Memory B cell (primary cell): ENCODE measurements at places on chromosomes 4 and X.

GRCh38 chrX:102767287-102767686 lies 46.7 kb downstream of the GPRASP3 start:
- DNase-seq = no peak

- no peak for DNase-seq
These were observed 131.4 kb downstream of the KLHL13 start for GRCh38 chrX:117985241-117985640.

DNA sequence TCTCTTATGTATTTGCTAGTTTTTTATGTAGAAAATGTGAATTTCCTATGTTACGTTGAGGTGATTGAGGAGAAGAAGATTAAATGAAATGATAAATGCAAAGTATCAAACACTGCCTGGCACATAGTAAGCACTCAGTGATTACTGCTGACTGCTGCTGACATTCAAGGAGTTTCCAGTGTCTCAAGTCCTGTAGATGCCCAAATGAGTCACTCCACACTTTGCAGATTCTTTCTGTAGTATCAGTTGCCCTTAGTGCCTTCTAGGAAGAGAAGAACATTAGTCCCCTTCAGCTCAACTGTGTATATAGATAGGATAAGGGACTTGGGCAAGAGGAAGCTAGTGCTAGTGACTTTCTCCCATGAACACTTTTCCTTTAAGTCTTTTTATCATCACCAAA lies 240.5 kb upstream of the TEX13A start:
- DNase-seq = no peak

DNA sequence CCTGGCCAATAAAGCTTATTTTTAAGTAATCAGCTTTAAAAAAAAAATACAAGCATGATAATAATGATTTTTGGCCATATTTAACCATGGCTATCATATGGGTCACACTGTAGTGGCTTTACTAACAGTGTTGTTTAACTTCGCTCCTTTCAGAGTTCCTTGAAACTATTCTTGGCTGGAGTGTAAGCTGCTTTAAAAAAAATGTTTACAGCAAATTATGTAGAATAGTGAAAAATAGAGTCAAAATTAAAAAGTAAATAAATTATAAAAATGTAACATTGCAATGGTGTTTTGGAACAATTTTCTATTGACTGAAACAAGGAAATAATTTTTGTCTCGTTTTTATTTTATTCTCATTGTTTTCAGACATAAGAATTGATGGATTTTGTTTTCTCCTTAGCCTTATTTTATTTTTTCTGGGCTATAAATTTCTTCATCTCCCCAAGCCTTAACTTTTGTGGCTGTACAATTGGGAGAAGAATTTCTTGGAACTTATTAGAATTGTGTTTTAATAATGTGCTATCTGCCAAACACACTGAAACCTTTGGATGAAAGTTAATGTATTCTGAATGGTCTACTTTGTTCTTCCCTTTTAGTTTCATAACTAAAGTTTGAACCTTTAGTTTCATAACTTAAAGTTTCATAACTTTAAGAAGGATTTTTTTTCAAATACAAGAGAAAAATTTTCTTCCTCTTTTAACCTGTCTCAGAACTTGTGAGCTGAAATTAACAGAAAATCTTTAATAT lies 182.0 kb downstream of the ARHGAP24 start:
- DNase-seq = no peak

DNA sequence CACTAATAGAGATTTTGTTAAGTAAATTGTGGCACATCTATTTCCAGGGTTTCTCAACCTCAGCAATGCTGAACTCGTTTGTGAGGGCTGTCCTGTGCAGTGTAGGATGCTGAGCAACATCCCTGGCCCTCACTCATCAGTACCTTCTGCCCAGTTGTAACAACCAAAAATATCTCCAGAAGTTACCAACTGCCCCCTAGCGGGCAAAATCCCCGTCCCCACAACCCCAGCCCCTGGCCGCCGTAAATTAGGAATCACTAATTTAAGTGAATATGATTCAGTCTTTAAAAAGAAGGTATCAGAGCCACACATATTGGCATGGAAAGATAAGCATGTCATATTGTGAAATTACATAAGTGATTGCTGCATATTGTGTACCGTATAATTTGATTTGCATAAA lies 123.4 kb downstream of the ASB9 start:
- no peak for DNase-seq

GRCh38 chrX:22652596-22652995 lies 347.2 kb upstream of the DDX53 start:
- no peak for DNase-seq

DNA sequence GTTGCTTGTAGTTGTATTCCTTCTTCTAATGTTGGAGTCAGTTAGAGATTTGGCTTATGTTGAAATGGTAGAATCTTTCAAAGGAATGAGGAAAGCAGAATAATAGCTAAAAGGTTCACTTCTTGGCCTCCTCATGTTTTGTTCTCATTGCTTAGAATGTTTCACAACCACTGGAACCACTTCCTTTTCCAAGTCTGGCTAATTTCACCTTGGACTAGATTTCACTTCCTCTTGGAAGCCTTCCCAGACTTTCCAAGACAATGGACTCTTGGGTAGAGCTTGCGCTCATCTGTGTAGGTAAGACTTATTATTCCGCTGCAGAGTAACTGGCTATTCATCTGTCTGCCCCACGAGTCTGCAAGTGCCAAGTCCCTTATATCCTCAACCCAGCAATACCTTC lies 8.3 kb downstream of the SPATA18 start:
- no peak for DNase-seq

- no peak for DNase-seq
These were observed 2629.2 kb downstream of the PCDH7 start for GRCh38 chr4:33349376-33349775.

GRCh38 chrX:29721152-29721551 lies 494.2 kb upstream of the MAGEB2 start:
- no peak for DNase-seq

DNA sequence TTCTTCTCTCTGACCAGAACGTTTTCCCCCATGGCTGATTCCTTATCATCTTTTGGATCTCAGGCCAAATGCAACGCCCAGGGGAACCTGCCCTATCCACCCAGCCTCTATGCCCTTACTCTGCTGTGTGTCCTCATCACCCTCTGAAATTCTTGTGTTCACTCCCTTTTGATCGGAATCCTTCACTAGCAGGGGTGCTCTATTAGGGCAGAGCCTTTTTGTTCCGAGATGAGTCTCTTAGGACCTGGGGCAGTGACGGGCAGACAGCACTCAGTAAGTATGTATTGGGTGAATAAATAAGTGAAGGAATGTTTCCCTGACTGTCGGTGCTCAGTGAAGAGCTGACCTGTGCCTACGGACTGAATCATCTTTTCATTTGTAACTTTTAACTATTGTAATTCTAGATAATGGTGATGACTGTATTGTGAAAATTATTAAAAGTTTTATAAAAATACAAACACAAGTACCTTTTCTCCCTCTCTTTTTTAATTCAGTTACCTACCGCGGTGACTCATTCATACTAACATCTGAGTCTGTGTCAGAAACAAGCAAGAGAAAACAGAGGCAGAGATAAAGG lies 4.8 kb upstream of the TENM3 start:
- no peak for DNase-seq

DNA sequence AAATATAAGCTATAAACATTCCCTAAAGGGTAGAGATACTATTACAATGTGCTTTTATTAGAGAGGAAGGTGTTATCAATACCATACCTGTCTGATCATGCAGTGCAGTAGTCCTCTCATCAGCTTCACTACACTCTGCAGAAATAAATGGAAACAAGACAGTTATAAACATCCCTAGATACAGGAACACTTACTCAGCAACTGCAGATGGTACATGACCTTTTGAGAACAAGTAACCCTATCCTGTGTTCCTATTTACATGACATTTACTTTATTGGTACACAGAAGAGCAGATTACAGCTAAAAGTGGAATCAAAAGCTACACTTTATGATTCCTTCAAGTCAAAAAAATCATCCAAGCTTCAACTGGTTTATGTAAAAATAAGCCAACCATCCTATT lies 9.0 kb downstream of the PHKA1 start:
- DNase-seq = no peak

GRCh38 chr4:90840291-90840690 lies 713.1 kb downstream of the CCSER1 start:
- DNase-seq = no peak

GRCh38 chrX:153564047-153564606 lies 34.8 kb downstream of the CCNQ start:
- no peak for DNase-seq

- no peak for DNase-seq
These were observed 54.2 kb downstream of the RPS3A start for GRCh38 chr4:151153585-151153984.

GRCh38 chrX:9856588-9856987 lies 70.4 kb downstream of the SHROOM2 start:
- DNase-seq = no peak

DNA sequence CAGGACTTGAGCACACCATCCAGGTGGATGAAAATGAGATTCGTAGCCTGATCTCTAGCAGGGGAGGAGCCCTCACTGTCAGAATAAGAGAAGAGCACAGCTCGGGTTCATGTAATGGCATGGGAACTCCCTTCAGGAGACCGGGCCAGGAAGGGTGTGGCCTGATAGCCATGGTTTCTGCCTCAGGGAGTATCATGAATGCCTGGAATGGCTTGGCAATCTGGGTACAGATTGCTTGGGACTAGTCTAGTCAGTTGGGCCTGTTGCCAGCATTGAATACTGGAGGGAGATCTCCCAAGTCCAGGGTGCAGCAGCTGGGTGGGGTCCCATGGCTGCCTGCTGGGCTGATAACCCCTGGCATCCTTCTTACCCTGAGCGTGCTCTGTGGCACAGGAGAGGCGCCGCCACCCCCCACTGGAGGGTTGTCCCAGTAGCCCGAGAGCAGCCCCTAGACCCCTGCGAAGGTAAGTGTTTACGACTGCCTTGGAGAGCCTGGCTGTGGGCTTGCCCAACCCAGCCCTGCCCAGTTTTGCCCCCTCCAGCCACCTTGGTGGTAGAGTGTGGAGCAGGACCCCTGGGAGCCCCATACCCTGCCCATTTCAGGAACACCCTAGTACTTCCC lies 298.8 kb downstream of the TEX13A start:
- DNase-seq = no peak

- no peak for DNase-seq
These were observed 6.0 kb upstream of the EFNB1 start for GRCh38 chrX:68822641-68823410.

- no peak for DNase-seq
These were observed 62.4 kb downstream of the TRMT44 start for GRCh38 chr4:8502836-8503585.

- no peak for DNase-seq
These were observed 137.0 kb downstream of the KCNIP4 start for GRCh38 chr4:21811565-21811964.

GRCh38 chr4:58214376-58214775 lies 1104.2 kb upstream of the IGFBP7 start:
- DNase-seq = no peak

DNA sequence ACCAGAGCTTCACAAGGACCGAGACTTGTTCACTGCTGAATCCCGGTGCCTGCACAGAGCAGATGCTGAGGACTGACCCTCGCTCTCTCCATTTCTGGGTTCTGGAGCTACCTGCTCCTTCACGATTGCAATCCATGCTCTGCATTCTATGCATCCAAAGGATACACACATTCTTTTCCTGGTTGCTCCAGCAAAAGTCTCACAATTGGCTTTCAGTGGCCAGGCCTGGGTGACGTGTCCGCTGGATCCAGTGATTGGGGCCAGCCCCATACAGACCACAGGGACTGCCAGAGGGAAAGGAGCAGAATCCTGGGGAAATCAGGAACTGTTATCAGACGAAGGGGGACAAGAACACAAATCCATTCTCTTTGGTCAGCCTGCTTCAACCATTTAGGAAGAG lies 14.9 kb upstream of the CDKN2AIP start:
- no peak for DNase-seq

DNA sequence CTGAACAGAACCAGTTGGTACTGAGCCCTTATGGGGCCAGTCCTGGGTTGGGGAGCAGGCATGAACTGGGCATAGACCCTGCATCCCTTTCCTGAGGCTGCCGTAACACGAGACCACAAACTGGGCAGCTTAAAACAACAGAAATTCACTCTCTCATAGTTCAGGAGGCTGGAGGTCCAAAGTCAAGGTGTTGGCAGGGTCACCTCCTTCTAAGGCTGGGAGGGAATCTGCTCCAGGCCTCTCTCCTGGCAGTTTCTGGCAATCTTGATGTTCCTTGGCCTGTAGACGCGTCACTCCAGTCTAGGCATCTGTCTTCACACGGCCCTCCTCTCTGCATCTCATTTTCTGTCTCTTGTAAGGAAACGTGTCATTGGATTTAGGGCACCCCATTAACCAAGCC lies 19.8 kb upstream of the SORCS2 start:
- DNase-seq = no peak

GRCh38 chr4:173411106-173411693 lies 12.3 kb upstream of the SCRG1 start:
- no peak for DNase-seq

GRCh38 chr4:93982255-93982654 lies 153.7 kb downstream of the ATOH1 start:
- no peak for DNase-seq

- no peak for DNase-seq
These were observed 16.9 kb upstream of the XPNPEP2 start for GRCh38 chrX:129721870-129722269.

- no peak for DNase-seq
These were observed 45.8 kb upstream of the UXT start for GRCh38 chrX:47704736-47705135.

GRCh38 chrX:2697306-2697705 lies 6.2 kb downstream of the CD99 start:
- DNase-seq = no peak

GRCh38 chr4:849478-850175 lies 23.7 kb upstream of the CPLX1 start:
- no peak for DNase-seq

DNA sequence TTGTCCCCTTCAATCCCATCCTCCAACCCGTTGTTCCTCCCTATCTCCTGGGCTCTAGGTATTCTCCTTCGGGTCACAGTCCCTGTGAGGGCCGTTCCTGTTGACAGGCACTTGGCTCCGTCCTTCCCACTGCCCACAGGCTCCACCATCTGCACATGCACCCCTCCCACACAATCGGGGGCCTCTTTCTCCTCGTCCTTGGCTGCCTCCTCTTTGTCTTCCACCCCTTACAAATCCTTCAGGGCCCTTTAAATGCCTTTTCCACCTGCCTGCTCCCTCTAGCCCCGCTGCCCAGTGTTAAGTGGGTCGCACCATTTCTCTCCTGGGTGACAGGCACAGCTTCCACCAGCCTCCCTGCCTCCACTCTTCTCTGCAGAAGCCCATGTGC lies 2.7 kb upstream of the AVPR2 start:
- DNase-seq = no peak

GRCh38 chrX:32749070-32749469 lies 462.3 kb downstream of the DMD start:
- no peak for DNase-seq
